Vein endothelial cell (primary cell): ENCODE measurements at places on chromosomes 12 and 14. TPM values are rescaled to one million over a fixed set of nuclear protein-coding genes. Genes with fewer than 3 reads are reported as not detected.

PTHLH gene
- 0.33 and 0.86 TPM in 2 replicates for total RNA-seq

CLEC2D gene
- 0.98 and 2.0 TPM in 2 replicates for total RNA-seq

SPTB gene
- total RNA-seq, result 0.10 TPM in 1 of 2 replicates, not detected in the other

TAS2R9 gene
- total RNA-seq, result 0.19 TPM in 1 of 2 replicates, not detected in the other

GLT8D2 gene
- total RNA-seq, result 0.65 and 0.76 TPM in 2 replicates

RFX4 gene
- not detected in 2 replicates for total RNA-seq

KCNJ8 gene
- under 0.01 and 0.10 TPM in 2 replicates for total RNA-seq

PEX5 gene
- 31.0 and 36.3 TPM in 2 replicates for total RNA-seq

NKX2-1 gene
- not detected in 2 replicates for total RNA-seq

HOXC12 gene
- total RNA-seq, result not detected in 2 replicates

GDF3 gene
- total RNA-seq, result 0.96 and 1.6 TPM in 2 replicates

BIN2 gene
- not detected in 2 replicates for total RNA-seq

NGDN gene
- 29.4 and 42.5 TPM in 2 replicates for total RNA-seq

CACNA2D4 gene
- total RNA-seq, result 0.65 and 1.3 TPM in 2 replicates

RNASE7 gene
- not detected in 2 replicates for total RNA-seq

P3H3 gene
- total RNA-seq, result 43.7 and 58.1 TPM in 2 replicates

RERGL gene
- not detected in 2 replicates for total RNA-seq

OAS2 gene
- 3.3 and 4.6 TPM in 2 replicates for total RNA-seq

COPZ1 gene
- total RNA-seq, result 128 and 130 TPM in 2 replicates
